ENCODE measurements at places on chromosomes 2 and 18. TPM values are rescaled to one million over a fixed set of nuclear protein-coding genes. Genes with fewer than 3 reads are reported as not detected.

DNA sequence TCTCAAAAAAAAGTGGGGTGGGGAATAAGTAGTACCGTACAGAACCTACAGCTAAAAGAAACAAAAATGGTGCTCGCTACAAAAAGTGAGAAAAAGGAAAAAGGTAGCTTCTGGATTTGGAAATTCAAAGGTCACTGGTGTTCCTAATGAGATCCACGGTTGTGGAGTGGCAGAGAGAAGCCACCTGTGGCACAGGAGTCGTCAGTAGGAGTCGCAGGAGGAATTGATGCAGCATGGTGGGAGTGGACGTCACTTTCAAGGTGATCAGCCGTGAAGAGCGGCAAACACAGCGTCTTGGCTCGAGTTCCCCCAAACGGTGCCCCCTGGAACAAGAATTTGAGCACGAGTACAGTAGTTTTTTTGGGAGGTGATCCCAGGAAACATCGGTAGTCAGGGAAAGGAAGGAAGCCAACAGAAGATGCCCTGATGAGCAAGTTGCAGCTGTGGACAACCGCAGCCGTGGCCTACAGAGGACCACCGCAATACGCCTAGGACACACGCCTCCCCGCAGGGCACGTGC, 1.4 kb upstream of the TTL start:
- DNase-seq: no peak

- no peak for DNase-seq
These were observed 26.6 kb downstream of the SERTAD2 start for GRCh38 chr2:64626963-64627760.

DNA sequence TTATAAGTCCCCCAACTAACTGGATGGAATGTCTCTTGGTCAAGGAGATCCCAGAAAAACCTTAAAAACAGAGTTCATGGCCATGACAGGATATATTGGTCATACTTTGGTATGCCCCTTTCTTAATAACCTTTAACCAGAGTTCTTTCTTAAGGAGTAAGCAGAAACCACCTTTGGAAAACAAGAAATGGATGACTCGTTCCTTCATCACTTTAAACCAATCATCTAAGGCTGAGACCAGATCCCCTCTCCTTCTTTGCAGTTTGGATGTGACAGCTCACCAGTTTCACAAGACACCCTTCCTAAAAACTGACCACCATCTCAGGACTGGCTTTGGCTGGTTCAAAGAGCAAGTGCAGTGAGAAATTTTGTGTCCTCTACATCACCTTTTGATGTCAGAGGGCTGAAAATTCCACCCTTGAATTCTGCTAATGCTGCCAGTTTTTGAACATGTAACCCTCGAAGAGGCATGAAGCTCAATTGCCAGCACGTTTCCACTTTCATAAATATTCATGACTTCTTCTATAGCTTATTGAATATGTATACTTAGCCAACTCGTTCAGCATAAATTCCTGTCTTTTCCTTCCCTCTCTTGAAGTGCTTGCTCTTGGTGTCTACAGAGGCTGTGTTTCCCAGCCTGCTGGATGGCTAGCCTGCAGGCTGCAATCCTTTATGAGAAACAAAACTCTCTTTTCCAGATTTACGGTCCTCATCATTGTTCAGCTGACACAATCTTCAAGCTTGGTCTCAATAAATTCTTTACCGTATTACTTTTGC, 1323.5 kb upstream of the TMEFF2 start:
- DNase-seq: no peak

DNA sequence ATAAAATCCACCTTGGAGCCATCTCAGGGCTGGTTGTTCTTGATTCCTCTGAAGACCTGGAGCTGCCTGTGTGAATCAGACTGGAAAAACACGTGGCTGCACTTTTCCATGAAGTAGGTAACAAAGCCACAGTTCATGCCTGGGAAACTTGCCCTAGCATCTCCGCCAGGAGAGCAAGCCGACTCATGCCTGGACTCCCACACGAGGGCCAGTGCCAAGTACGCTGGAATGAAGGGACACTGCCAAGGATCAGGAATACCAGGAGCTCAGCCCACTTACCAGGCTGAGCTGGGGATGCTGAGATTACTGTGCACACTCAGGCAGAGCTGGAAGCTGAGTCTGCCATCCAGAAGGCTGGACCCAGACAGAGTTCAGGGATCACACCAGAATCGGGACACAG, 10.9 kb upstream of the FHL2 start:
- DNase-seq: no peak

GRCh38 chr18:66511792-66512191, 92.1 kb downstream of the CDH19 start:
- DNase-seq: no peak

- DNase-seq: no peak
These were observed 20.6 kb upstream of the EXOC6B start for GRCh38 chr2:72846171-72847095.

DNA sequence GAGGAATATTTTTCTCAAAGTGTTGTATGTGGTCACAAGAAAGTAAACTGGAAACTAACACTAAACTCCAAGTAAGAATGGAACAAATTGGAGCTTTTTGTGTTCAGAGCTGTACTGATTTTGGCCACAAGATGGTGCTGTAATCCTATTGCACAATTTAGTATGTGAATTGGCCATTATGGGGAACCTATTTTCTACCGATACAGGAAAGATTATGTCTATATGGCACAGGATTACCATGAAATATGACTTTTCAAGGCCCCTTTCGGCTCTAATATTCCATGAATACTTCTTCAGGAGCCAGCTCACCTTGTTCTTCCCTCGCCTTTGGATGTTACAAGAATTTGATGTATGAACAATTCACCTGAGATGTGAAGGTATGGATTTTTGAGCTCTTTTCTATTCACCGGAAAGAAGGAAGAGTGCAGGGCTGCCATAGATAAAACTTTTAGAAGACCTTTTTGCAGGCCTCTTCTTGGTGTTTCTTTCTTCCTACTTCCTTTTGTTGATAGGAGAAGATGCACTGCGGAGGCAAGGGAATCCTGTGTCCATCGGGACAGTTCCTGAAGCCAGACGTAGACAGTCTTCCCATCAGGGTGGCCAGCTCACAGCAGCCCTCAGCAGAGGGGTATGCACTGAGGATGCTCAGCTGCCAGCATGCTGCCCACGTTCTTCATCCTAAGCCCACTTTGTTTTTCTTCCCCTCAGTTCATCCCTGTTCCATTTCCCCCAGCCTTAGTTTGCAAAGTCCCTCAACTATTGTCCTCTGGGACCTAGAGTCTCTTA, 13.3 kb downstream of the MRPL44 start:
- DNase-seq: peak; percentile 67

DNA sequence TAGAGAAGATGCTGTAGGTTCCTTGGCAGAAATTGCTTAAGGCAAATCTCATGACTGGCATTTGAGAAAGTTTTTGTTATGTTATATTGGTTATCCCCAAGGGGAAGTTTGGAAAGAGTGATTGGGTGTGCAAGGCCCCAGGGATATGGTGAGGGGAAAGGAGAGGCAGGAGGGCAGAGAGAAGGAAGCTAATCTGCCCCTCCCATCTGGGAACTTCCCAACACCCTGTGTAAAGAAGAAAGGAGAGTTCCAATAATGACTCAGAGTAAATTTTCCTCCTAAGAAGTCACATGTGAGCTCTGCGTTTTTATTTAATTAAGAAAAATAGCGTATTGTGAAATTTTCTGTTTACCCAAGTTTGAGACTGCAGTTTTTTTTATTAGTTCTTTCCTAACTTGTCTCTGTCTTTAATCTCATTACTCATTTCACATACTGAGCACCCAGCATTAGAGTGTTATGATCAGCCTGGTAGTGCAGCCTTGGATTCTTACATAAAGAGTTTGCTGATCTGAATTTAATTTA, 3.1 kb upstream of the KYNU start:
- DNase-seq: peak; percentile 99

- DNase-seq: no peak
These were observed 56.9 kb downstream of the CTIF start for GRCh38 chr18:48595703-48596218.

DNA sequence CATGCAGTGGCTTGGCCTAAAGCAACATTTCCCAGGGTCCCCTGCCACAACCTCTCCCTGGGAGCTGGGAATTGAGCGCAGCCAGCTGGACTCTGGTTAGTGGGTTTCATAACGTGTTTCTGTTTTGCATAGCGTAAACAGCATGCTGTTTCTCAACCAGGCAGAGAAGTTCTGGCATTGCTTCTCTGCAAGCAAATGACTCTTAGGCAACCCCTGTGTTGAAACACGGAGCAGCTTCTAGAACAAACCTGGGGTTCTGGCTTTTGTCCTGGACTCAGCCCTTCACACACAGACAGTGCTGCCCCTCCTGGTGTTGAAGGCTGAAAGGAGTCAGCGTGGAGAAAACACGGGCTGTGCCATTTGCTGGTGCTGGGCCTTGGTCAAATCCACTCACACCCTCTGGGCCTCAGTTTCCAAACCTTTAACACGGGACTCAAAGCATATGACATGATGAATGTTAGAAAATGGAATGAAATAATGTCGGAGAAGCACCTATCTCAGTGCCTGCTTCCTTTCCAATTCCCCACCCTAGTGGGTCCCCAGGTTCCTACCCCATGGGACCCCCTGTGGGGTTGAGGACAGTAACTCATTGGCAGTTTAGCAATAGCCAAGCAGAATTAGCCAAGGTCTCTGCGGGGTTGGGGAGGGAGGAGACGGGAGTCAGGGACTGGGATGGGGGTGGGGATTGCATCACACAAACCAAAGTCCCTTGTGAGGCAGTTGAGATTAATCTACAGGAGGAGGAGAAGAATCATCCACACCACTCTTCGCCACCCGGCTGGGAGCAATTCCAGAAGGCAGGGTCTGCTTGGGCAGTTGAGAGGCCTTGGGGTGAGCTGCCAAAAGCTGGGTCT, 30.2 kb upstream of the IL1R2 start:
- peak; percentile 96 for DNase-seq

DNA sequence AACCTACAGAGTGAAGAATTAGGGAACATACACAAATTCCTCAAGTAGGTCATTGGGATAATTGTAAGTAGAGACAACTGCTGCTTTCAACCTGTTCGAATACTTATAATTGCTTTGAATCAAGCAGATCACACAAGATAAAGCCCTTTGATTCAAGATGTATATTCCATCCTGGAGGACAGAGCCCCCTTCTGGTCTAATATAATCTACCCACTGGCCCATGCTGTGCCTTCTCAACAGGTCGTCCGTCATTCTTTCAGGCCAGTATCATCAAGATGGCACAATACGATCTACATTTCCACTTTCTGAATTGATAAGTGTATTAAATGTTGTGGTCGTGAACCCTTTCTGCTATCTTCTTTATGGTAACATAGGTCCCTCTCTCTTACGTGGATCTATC, 387.0 kb upstream of the CDH19 start:
- DNase-seq: no peak

TDRD15 gene
- not detected for polyA plus RNA-seq

FAM237A gene
- polyA plus RNA-seq: not detected

THOC1 gene
- 7.8 TPM for polyA plus RNA-seq

MPP4 gene
- not detected for polyA plus RNA-seq

CD207 gene
- 0.05 TPM for polyA plus RNA-seq

GAL3ST2 gene
- not detected for polyA plus RNA-seq

ADGRF3 gene
- 0.33 TPM for polyA plus RNA-seq

DHRS9 gene
- 12.9 TPM for polyA plus RNA-seq
